ENCODE measurements at places on chromosomes 6 and 20. TPM values are rescaled to one million over a fixed set of nuclear protein-coding genes. Genes with fewer than 3 reads are reported as not detected.

- DNase-seq = no peak
Observed at GRCh38 chr20:56451056-56451765, 17.2 kb upstream of the RTF2 start.

DNA sequence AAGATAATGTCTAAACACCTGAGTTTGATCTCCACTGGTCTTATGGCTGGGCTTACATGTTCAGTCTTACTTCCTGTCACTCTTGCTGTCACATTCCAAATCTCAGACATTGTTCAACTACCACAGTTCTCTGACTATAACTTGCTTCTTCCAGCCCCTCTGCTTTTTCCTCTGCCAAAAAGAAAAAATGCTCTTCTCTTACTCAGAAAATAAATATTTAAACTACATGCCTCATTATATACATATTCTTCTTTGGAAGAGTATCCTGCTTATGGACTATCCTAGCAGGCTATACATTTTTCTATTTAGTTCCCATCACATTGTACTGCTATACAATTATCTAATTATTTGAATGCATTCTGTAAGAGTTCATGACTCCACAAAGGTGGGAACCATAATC lies 175.4 kb downstream of the TBC1D32 start:
- no peak for DNase-seq

DNA sequence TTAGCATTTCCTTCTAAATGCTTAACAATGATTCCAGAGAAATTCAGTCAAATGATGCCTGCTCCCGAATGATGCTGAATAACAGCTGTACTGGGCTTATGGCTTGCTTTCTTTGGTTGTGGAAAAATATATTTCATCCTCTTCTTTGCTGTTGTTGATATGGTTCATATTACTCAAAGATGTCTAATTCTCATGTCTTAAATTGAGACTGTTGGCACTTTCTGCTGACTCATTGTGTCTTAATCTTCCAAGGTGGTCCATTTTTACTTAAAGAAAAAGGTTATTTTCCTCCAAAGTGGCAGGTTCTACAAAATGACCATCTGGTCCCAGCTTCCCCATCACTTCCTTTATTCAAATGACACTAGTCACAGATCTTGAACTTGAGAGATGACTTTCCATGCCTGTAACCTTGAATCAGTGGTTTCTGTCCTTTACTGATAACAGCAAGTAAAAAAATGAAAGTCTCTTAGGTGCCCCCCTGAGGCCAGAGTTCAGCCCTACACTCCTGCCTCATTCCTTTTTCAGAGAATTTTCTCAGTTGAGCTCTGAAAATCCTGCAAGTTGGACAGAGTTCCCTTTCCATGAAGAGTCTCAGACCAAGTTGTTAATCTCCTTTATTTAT lies 6.9 kb downstream of the SNAP25 start:
- DNase-seq = peak; percentile 65

DNA sequence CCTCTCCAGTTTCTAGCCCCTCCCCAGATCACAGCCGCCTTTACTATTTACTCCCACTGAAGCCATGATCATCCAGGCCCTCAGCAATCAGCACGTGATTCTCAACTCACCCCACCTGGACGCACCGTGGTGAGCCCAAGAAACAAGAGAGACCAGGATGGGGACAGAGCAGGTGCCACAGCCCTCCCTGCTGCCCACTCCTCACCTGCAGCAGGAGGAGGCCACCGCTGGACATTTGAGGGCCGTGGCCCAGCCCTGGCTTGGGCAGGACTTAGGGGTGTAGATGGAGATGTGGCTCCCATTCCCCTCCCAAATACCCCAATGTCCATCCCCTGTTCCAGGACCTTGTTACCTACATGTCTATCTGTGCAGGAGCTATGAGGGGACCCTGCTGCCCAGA lies 20.3 kb downstream of the HLA-F start:
- DNase-seq = no peak

DNA sequence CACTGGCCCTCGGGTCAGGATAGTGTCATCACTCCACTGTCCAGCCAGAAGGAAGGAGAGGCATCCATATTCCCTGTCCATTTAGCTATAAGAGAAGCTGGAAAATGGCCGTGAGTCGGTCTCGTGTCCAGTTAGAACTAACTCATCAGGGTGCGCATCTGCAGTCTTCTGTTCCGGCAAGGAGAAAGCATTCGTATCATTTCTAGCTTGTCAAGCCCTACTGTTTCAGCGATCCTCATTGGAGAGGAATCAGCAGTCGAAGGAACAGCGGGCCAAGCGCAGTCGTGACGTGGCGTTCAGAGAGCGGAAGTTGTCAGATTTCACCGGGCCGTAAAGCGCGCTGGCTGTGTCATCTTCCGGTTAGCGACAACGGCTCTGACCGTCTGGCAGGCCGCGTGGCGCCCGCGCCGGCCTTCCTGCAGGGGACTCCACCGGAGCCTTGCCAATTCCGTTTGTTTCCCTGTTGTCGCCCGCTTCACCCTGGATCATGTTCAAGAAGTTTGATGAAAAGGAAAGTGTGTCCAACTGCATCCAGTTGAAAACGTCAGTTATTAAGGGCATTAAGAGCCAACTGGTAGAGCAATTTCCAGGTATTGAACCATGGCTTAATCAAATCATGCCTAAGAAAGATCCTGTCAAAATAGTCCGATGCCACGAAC lies 32.9 kb downstream of the HM13 start:
- peak; percentile 82 for DNase-seq

DNA sequence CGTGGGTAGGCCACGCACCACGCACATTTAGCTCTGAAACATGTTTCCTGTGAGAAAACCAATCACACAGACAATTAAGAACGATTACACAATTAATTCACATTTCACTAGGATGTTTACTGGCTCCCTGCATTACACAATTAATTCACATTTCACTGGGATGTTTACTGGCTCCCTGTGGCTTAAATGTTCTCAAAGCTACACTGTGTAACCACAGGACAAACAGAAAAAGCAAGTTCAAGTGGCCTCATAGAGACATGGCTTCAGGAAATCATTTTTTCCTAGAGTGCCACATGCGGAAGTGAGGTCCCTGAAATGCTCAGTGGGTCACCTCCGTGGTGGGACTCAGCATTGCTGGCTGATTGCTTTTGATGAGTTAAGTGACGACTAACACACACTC lies 61.7 kb upstream of the XRN2 start:
- no peak for DNase-seq

Gene TINAG
- total RNA-seq = not detected

Gene CLPSL2
- not detected for total RNA-seq

All from M059J (cell line).